ENCODE measurements at places on chromosomes 2 and 18.

DNA sequence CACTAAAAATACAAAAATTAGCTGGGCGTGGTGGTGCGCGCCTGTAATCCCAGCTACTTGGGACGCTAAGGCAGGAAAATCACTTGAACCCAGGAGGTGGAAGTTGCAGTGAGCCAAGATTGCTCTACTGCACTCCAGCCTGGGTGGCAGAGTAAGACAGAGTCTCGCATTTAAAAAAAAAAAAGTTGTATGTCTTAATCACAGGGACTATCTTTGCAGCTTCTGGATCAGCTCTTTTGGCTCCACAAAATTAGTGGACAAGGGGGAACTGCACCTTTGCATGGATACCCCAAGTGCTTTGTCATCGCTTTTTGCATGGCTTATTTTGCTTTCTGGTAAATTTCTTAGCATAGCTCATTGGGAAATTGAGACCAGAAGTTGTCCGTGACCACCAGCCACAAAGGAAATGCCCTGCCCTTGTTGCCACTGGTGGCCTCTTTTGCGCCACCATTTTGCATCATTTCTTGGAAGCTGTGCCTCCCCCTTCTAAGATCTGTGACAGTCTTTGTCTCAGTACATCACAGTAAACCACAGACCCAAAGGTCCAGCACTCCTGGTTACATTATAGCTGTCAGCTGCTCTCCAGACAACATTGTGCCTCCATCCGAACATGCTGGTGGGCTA lies 43.9 kb upstream of the PCBP1 start:
- DNase-seq, result no peak

- peak; percentile 18 for DNase-seq
These were observed 4.3 kb upstream of the GPR45 start for GRCh38 chr2:105237045-105237765.

DNA sequence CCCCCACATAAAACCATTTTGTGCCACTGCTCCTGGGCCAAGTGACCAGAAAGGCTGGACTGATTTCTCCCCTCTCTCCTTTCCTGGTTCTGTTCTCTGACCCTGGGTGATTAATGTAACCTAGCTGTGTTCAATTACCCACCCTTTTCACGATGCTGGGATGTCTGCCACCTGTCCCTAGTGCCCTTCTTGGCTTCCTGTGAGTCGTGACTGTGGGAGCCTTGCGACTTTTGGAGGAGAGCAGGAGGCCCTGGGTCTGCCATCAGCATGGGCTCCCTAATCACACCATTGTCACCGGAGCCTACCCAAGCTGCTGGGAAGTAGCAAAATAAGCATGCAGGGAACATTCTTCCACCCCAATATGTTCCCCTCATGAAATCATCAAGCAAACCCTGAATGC lies 38.3 kb downstream of the SRSF7 start:
- no peak for DNase-seq

DNA sequence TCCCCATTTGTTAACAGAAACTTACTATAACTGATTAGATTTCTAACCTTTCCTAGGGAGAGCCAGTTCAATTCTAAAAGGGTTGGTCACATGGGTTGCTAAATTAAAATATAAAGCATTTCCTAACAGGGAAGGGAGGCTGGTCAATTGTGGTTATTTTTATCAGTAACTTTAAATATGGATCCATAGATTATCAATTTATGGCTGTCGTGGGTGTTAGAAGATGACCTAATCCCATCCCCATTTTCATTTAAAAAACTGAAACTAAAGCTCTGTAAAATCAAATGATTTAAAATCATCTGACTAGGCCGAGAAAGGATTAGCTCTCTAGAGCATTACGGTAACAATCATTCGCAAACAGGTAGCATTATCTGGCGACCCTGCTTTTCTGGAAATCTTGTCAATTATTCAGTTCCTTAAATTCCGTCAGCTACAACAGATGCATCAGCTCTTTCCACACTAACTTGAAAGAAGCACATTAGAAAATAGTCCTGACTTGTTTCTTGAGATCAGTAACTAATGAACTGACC lies 953 bp upstream of the HNRNPA3 start:
- DNase-seq, result no peak

- DNase-seq, result no peak
These were observed 66.4 kb downstream of the KCNF1 start for GRCh38 chr2:10978090-10978670.

DNA sequence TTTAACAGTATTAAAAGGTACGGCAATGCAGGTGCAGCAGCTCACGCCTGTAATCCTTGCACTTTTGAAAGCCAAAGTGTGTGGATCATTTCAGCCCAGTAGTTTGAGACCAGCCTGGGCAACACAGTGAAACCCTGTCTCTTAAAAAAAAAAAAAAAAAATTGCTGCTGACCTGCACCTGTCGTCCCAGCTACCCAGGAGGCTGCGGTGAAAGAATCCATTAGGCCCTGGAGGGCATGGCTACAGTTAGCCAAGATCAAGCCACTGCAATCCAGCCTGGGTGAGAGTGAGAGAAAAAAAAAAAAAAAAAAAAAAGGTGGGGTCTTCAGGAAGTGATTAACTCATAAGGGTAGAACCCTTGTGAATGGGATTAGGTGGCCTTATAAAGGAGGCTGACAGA lies 12.8 kb downstream of the CUL3 start:
- DNase-seq, result no peak

GRCh38 chr2:164024396-164024795 lies 288.6 kb upstream of the FIGN start:
- no peak for DNase-seq

DNA sequence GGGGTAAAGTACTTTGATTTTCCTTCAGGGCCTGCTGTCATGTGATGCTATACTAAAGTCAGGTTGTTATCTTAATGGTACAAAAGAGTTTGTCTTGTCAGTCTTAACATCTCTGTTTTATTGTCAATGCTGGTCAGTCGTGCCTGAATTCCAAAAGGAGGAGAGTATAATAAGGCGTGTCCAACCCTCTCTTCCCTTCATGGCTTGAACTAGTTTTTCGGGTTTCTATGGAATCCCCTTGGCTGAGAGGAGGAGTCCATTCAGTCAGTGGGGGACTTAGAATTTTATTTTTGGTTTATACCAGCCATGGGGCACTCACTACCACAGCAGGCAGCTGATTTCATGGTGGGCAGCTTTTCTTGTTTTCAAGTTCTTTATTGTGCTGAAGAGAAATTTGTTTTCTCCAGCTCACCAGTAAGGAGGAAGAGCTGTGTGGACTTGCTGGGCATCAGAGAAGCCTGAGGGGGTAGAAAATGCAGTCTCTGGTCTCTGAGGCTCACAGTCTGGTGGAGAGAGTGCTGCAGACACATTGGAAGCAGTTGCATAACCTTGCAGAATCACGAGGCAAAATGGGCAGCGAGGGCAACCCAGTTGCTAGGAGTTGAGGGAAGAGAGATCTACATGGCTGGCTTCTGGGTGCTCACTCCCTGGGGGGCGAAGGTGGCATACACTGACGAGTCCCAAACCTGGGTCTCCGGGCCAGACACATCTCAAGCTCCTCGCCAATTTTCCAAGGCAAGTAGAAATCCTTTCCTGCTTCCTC lies 193.1 kb downstream of the ZBTB7C start:
- no peak for DNase-seq

GRCh38 chr2:168848225-168848624 lies 42.0 kb downstream of the SPC25 start:
- no peak for DNase-seq

- DNase-seq, result no peak
These were observed 501.2 kb upstream of the LINC00305 start for GRCh38 chr18:64650068-64650467.

DNA sequence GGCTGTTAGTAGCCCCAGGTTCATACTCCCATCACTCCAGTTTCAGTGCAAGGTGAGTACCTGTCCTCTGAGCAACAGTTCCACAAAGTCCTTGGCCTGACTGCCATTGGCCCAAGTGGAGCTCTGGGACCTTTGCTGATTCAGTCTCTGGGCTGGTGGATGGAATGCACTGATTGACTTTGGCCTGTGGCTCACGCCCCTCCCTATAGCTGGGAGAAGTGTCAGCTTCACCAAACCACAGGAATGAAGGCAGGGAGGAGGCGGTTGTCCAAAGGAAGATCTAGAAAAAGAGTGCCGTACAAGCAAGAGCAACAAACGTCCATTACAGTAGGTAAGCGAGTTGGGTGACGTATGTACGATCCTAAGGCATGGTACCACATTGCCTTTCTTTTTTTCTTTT lies 34.0 kb downstream of the QPCT start:
- DNase-seq, result no peak

DNA sequence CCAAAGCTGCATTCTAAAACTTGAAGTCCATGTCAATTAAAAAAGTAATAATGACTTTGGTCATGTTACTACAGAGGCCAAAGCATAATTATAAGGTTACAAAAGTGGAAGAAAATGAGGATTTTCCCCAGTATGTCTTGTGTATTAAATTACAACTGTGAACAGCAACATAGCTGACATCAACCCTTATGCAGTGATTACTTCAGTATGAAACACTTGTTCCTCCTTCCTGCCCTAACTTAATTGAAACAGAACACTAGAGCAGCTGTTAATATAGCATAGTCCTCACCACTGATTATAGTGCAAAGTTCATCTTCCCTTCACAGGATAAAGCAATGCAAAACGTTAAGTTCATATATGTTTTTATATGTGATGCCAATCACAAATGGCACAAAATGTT lies 29.9 kb downstream of the EPB41L3 start:
- no peak for DNase-seq

DNA sequence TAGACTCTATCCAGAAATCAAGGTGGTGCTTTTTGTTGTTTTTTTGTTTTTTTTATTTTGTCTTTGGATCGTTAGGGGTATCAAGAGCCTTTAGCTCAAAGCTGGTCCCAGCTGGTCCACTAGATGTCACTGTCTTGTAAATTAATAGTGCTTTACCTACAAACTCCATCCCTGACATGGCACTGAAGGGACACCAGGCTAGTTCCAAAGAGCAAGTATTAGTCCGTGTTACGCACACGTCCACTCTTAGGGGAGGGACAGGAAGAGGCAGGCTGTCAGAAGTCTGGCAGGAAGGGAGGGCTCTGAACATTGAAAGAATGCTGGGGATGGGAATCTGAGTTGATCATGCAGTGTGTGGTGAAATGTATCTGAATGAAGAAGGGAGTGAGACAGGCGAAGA lies 85.9 kb upstream of the CCBE1 start:
- no peak for DNase-seq

DNA sequence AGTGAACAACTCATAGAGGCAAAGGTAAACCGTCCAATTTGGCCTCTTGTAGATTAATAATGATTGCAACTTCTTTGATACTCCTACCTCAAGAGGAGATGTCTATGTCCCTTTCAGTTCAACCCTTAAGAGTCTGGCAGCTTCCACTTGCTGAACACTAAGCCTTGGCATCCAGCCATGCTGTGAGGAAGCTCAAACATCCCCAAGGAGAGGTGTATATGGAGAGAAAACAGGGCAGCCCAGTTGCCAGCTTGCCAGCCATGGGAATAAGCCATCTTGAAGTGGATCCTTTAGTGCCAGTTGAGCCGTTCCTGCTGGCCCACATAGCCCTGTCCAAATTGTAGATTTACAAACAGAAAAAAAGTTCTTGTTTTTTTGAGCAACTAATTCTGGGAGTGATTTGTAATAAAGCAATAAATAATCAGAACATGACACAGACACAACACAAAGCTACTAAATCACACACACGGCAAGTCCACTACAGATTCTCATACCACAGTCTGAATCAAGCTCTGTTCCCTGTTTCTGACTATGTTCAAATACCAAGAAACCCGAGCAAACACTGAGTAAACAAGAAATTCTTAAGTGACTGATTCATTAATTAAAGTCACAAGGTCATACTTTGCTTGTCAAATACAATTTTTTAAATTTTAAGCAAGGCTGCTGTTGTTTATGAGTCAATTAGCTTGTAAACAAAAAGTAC lies 96.1 kb downstream of the PID1 start:
- no peak for DNase-seq

GRCh38 chr2:61376211-61376610 lies 94.7 kb downstream of the USP34 start:
- no peak for DNase-seq

- DNase-seq, result no peak
These were observed 171.2 kb downstream of the CPS1 start for GRCh38 chr2:210727549-210727948.

GRCh38 chr18:11178951-11179549 lies 29.7 kb upstream of the PIEZO2 start:
- DNase-seq, result no peak

GRCh38 chr2:159882130-159882745 lies 84.2 kb upstream of the CD302 start:
- no peak for DNase-seq

- DNase-seq, result no peak
These were observed 50.6 kb upstream of the OSR1 start for GRCh38 chr2:19409046-19409445.

DNA sequence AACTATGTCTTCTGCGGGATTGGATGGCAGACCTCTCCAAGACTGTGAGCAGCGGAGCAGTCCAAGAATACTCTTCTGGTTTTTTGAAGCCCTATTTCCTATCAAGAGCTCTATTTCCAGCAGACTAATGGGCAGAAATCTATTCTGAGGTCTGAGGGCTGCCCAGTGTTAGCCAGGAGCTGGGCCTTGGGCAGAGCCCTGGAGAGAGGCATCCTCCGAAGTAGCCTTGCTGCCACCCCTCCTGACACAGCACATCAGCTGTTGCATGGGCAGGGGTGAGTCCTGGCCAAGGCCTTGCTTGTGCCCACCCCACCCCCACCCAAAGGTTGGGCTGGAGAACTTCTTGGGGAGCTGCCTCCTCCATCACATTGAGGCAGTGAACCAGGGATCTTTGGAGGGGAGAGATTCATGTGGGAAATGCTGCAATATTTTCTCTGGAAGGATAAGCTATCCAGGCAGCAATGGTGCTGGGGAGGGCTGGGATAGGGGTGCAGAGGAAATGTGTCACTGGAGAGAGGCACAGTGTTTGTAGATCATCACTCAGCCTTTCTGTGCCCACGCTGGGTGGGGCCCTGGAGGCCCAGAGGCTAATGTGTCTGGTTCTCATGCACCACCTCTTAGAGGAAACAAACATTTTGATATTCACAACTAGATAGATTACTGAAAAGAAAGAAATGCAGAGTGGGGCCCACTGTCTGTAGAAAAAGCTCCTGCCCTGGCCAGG lies 104.7 kb downstream of the VSNL1 start:
- DNase-seq, result no peak

GRCh38 chr2:96817882-96818281 lies 1.8 kb downstream of the CNNM3 start:
- no peak for DNase-seq

GRCh38 chr2:61993422-61994024 lies 88.0 kb downstream of the COMMD1 start:
- DNase-seq, result peak; percentile 44

GRCh38 chr18:28514699-28515098 lies 337.8 kb upstream of the CDH2 start:
- no peak for DNase-seq

DNA sequence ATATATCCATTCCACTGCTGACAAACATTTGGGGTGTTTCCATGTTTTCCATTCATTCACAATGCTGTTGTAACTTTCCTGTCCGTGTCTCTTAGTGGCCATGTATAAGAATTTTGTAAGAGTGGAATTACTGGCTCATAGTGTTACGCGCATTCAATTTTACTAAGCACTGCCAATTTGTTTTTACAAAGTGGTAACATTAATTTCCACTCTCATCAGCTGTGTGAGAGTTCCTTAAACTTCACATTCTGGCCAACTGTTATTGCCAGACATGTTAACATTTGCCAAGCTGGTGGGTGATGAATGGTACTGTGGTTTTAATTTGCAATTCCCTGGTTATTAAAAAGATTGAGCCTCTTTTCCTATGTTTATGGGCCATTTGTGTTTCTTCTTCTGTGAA lies 134.2 kb downstream of the DTNB start:
- DNase-seq, result peak; percentile 52
